ENCODE measurements at places on chromosomes 1 and 21.
A peak's percentile ranks its signal among the peaks of the same experiment; 100 is the strongest.

GRCh38 chr1:5885471-5886139 lies 106.6 kb downstream of the NPHP4 start:
- H3K36me3 ChIP-seq = no peaks in the 10 kb centered on the region
- H3K4me1 ChIP-seq = no peaks in the 10 kb centered on the region
- no peak overlapping the region for H3K27ac ChIP-seq
- DNase-seq = no peak
- no peak overlapping the region for H3K4me3 ChIP-seq
- H3K27me3 ChIP-seq = no peaks in the 10 kb centered on the region

DNA sequence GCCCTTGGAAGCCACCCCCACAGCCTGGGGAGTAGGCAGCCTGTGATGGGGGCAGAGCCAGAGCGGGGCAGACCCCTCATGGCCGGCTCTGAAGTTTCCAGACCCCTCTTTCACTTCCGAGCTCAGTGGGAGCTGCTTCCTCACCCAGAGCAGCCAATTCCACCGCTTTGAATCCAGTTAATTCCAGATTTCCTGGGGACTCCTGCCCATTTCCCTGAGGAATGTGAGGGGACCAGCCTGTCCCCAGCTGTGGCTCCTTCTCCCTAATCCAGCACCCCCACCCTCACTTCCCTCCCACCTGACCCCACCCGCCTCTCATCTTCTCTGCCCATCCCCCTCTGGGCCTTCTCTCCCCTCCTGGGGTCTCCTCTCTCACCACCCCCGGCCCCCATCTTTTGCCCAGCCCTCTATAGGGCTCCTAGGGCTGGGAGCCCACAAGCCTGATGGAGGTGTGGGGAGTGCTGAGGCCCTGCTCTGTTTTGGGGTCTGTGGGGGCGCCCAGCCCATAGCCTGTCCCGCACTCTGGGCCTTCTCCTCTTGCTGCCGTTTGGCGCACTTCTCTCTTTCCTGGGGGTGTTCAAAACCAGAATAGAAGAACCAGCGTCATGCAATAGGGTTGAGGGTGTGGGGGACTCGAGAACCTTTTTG lies 26.2 kb upstream of the TNFRSF1B start:
- H3K27ac ChIP-seq = no peak overlapping the region
- peaks cover 27% of the 10 kb centered on the region for H3K4me1 ChIP-seq
- no peaks in the 10 kb centered on the region for H3K27me3 ChIP-seq
- no peak for DNase-seq

GRCh38 chr21:40210251-40210650 lies 343.0 kb downstream of the PCP4 start:
- H3K4me1 ChIP-seq = no peaks in the 10 kb centered on the region
- no peak for DNase-seq
- no peak overlapping the region for H3K27ac ChIP-seq
- no peaks in the 10 kb centered on the region for H3K36me3 ChIP-seq
- no peak overlapping the region for H3K4me3 ChIP-seq

GRCh38 chr1:170578359-170578758 lies 46.4 kb downstream of the GORAB start:
- no peaks in the 10 kb centered on the region for H3K36me3 ChIP-seq
- H3K27ac ChIP-seq = no peak overlapping the region
- H3K4me3 ChIP-seq = no peak overlapping the region
- no peak for DNase-seq
- no peaks in the 10 kb centered on the region for H3K27me3 ChIP-seq

DNA sequence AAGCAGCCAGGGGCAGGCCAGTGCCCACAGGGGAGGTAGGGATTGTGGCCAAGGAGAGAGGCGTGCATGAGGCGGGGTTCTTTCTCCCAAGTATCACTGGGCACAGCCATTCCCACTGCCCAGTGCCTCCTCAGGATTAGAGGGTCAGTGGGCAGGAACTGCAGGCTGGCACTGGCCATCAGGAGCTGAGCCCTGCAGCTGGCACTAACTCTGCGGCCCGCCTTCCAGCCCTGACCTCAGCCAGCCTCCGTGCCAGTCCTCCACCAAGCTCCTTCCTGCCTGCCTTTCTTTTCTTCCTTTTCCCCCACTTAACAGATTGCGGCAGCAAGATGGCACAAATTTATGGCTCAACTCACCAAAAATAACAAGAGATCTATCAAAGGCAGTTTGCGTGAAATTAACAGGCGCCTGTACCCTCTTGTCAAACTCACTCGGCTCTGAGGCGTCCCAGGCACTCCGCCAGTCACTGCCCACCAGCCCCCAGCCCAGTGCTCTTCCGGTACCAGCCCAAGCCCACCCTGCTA lies 11.1 kb downstream of the ADGRB2 start:
- no peak for DNase-seq
- no peak overlapping the region for H3K4me3 ChIP-seq
- H3K27ac ChIP-seq = no peak overlapping the region
- peaks cover 7% of the 10 kb centered on the region for H3K4me1 ChIP-seq

GRCh38 chr1:61461406-61462384 lies 263.2 kb downstream of the TM2D1 start:
- H3K4me3 ChIP-seq = no peak overlapping the region
- H3K27ac ChIP-seq = no peak overlapping the region
- no peaks in the 10 kb centered on the region for H3K36me3 ChIP-seq
- H3K27me3 ChIP-seq = no peaks in the 10 kb centered on the region

DNA sequence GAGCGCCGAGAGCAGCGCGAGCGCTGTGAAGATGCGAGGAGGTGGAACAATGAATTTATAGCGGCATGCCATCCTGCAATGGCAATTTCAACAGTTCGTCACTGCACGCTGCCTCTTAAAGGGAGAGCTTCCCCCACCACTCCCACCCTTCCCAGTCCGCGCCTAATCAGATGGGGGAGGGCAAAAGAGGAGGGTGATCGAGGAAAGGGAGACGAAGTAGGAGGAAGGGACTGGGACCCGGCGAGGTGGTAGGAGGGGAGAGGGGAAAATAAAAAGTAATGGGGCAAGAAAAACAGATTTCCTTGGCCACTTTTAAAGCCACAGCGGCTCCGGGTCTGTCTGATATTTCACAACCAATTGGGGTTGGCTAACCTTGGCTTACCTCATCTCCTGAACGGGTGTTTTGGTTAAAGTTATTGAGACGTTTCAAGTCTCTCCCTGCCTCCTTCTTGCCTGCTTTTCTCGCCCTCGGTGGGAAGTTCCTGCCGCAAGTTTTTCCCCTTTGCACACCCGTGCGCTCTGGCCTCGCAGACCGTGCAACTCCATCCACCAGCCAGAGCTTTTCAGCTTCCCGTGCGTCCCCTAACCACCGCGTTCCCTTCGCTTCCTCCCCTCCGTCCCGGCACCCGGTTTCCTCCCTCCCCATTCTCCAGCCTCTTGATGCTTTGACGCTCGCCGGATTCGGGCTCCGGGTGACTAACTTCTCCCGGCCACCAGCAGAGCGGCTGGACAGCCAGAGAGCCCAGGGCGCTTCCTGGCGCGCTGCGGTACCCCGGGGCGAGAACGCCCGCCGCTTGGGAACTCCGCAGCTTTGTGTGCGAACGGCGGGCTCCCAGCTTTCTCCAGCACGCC lies at the start of gene ADAMTS5:
Gene ADAMTS5, minus strand, starts transcription at position 27 of the 852 bp plus-strand sequence. CDS start 697 bp downstream, outside the sequence.
- no peaks in the 10 kb centered on the region for H3K27me3 ChIP-seq
- H3K4me3 ChIP-seq = no peak within 1 kb of the TSS
- no peaks in the 10 kb centered on the region for H3K36me3 ChIP-seq
- no peak within 1 kb of the TSS for H3K27ac ChIP-seq
- no peaks in the 10 kb centered on the region for H3K4me1 ChIP-seq
- no peak for DNase-seq

- H3K27me3 ChIP-seq = no peaks in the 10 kb centered on the region
- H3K4me3 ChIP-seq = no peak overlapping the region
- DNase-seq = no peak
- no peaks in the 10 kb centered on the region for H3K4me1 ChIP-seq
Measured at GRCh38 chr1:201816309-201816854, 12.6 kb upstream of the IPO9 start.

DNA sequence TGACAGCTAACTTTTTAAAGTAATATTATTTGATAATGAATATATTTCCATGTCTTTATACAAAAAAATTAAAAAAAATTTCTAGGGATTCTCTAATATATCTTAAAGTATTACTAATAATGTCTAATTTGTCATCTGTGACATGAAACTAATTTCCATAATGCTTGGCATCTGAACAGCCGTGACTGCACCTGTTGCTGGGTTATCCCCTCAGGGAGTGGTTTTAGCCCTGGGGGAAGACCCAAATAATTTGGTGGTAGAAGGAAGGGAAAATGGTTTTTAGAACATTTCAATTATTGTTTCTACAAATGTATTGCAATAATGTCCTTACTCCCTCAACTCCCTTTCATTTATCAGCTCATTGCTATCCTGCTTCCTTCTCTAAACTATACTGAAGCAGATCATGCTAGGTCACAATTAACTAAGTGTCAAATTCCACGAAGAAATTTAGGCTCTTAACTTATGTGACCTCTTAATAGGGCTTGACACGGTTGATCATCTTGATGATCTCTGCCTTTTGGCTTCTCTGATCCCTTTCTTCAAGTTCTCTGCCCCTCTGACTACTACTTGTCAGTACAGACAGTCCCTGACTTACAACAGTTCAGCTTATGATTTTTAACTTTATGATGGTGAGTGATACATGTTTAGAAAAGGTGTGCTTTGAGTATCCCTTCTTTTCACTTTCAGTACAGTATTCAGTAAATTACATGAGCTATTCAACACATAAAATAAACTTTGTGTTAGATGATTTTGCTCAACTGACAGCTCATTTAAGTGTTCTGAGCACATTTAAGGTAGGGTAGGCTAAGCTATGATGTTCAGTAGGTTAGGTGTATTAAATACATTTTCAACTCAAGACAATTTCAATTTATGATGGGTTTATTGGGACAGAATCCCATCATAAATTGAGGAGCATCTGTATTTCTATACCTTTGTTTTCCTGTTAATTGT lies 26.4 kb upstream of the DPH5 start:
- no peak for DNase-seq
- H3K27me3 ChIP-seq = no peaks in the 10 kb centered on the region
- peaks cover 24% of the 10 kb centered on the region for H3K4me1 ChIP-seq
- H3K36me3 ChIP-seq = no peaks in the 10 kb centered on the region
- H3K27ac ChIP-seq = peak overlapping the region; percentile 60

- H3K4me3 ChIP-seq = no peak overlapping the region
- no peak for DNase-seq
- H3K36me3 ChIP-seq = no peaks in the 10 kb centered on the region
- 0 out of 2 replicates have a peak, but pooled peaks cover 4% of the 10 kb centered on the region for H3K4me1 ChIP-seq
- H3K27me3 ChIP-seq = no peaks in the 10 kb centered on the region
Measured at GRCh38 chr1:116852910-116853309, 56.8 kb upstream of the PTGFRN start.

All from GM12878 (cell line).